ENCODE measurements at places on chromosomes 7 and 10. TPM values are rescaled to one million over a fixed set of nuclear protein-coding genes. Genes with fewer than 3 reads are reported as not detected.

The CYP26C1 gene
- total RNA-seq, result 0.39 TPM

The ZNRF2 gene
- 23.5 TPM for total RNA-seq

The FGFBP3 gene
- 0.58 TPM for total RNA-seq

The ANXA8L1 gene
- not detected for total RNA-seq

The TFEC gene
- 4.6 TPM for total RNA-seq

The ZNF786 gene
- total RNA-seq, result 10.7 TPM

The AGMO gene
- total RNA-seq, result 0.83 TPM

The MMD2 gene
- not detected for total RNA-seq

The ADCY1 gene
- 1.3 TPM for total RNA-seq

The TRIM24 gene
- total RNA-seq, result 15.6 TPM

The DGKI gene
- total RNA-seq, result 0.66 TPM

The ZNF239 gene
- total RNA-seq, result 2.9 TPM

The BLVRA gene
- total RNA-seq, result 86.0 TPM

The INTS15 gene
- total RNA-seq, result 22.5 TPM

The WAC gene
- total RNA-seq, result 136 TPM

The TMEM168 gene
- 14.7 TPM for total RNA-seq

The PPA1 gene
- total RNA-seq, result 72.6 TPM

The LIPF gene
- not detected for total RNA-seq

The IRF5 gene
- 14.5 TPM for total RNA-seq

The EIF4H gene
- 332 TPM for total RNA-seq

The DNAJB6 gene
- 149 TPM for total RNA-seq

The TAF6 gene
- total RNA-seq, result 83.7 TPM

The GJC3 gene
- not detected for total RNA-seq
